NCI-H1105 (cell line): ENCODE measurements at places on chromosomes 4 and X.

DNA sequence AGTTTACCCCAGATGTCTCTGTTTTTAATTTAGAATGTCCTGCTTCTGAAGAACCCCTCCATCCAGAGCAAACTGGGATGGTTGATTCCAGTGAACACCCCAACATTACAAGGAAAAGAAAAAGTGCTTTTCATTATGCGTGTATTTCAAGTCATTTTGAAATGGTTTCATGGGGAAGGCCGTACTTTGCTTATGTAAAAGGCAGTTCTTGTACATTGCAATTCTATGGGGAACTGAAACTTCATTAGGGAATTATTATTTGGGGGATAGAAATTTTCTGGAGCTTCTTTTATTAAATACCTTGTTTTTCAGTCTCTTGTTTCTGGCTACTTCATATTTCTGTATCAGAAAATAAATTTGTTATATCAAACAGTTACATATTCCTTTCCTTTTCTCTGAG, 96.9 kb upstream of the ZNF518B start:
- DNase-seq, result no peak

DNA sequence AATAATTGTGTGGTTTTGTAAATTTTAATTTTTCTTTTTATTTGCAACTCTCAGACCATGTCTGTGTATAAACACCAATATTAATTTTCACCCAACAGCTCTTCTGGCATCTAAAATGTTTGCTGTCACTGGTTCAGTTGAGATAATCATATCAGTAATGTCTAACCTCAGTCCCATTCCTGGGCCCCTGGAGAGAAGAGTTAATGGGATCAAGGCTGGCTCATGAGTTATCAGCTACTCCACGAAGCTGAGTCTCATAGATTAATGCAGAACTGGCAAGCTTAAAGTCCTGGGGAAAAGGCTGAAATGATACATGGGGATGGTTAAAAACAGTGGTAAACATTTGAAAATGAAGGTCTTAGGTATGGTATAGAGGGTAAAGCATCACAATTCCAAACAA, 28.4 kb upstream of the TSPAN5 start:
- DNase-seq, result no peak

GRCh38 chrX:6052111-6052745, 176.4 kb downstream of the NLGN4X start:
- no peak for DNase-seq

GRCh38 chr4:140090215-140090731, 63.7 kb downstream of the MAML3 start:
- DNase-seq, result no peak

DNA sequence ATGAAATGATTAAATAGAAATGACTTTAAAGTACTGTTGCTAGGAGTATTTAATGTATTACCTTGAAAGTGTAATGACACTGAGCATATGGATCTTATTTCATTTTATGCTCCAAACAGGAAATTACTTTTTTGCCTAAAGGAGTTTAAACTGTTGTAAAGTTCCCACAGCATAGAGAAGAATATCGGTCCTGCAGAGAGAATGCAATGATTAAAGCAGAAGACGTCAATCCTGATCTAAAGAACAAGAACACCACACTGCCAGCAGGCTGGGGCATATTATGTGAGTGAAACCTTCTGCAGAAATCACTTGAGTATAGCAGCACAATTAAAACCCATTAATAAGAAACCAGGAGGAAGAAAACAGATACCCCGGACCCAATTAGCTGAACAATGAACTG, 72.8 kb upstream of the CAMK2D start:
- DNase-seq, result no peak

GRCh38 chr4:14465507-14465906, 536.8 kb upstream of the CPEB2 start:
- DNase-seq, result no peak

DNA sequence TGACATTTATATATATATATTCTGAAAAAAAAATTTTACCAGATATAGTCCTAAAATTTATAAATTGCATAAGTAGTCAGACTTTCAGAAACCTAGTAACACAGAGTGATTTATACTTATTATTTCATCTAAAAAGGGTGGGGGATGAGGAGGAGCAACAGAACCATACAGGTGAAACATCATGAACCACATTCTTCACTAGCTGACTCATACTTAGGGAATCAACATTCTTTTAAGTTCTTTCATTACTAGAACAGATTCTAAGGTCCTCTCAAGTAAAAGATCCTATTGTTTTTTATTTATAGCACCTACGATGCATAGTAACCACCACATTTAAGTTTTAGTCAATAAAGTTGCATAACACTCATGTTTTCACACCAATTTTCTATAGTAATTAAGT, 166.1 kb downstream of the LRBA start:
- no peak for DNase-seq

DNA sequence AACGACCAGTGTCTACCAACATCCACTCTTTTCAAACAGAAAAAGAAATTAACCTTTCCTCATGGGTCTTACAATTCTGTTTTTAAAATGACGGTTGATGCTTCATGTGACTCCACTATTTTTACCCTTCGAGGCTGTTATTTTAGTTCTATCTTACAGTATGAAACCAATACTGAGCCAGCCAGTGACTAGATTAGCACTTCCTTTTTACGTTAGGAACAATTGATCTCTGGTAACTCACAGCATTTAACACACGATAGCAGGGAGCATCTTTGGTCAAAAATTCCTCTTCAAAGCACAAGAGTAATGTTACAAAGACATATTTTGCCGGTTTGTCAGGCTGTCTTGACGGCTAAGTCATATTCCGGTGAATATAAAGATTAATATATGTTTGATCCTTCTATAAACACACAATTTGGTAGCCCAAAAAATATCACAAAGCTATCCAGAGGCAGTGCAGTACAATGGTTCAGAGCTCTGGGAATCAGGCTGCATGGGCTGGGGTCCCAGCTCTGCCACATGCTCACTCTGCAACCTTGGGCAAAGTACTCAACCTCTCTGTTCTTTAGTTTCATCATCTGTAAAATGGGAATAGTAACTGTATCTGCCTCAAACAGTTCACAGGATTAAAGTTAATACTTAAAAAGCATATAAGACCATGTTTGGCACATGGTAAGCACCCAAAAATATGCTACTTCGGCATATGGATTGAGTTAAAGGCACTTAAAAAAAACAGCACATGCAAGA, 62.9 kb upstream of the TXK start:
- no peak for DNase-seq

DNA sequence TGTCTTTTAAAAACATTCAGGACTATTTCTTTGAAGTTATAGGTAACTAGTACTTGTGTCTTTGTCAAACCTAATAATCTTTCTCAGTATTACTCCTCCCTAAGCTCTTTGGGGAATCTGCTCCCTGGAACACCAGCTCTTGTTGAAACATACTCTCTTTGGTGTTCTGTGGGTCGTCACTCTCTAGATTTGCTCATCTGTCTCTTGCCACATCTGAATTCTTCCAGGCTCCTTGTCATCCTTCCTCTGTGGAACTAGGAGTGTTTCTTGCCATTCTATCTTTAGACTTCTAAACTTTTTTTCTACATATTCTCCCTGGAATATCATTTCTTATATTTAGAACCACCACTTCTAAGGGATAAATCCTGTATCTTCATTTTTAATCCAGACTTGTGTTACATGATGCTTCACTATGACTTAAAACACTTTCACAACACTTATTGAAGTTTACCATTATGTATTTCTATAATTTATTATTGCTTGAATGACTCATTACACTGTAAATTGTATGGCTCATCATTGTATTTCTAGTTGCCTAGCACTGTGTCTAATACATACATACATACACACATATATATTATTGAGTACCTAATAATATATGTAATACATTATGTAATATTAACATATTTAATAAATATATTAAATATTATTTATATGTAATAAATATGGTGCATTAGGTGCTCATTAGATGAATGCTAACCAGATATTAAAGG, 186.1 kb downstream of the TMA16 start:
- DNase-seq, result no peak

DNA sequence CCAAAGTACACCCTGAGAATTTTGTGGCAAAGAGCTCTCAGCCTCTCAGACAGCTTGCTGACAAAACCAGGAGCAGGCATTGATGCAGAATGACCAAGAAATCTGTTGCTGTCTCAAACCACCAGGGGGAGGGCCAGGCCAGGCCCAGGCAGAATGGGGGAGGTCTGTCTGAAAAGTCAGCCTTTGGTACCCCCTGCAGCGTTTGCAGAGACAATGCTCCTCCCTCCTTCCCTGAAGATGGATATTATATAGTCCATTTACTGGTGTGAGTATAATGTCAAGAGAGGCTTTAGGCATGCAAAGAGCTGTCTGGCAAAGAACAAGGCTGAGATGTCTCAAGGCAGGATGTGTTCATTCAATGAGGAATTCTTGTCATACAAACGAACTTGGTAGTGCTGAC, 52.9 kb upstream of the TRPC5OS start:
- DNase-seq, result no peak

- DNase-seq, result no peak
Measured at GRCh38 chr4:26791346-26791745, 69.3 kb upstream of the STIM2 start.

DNA sequence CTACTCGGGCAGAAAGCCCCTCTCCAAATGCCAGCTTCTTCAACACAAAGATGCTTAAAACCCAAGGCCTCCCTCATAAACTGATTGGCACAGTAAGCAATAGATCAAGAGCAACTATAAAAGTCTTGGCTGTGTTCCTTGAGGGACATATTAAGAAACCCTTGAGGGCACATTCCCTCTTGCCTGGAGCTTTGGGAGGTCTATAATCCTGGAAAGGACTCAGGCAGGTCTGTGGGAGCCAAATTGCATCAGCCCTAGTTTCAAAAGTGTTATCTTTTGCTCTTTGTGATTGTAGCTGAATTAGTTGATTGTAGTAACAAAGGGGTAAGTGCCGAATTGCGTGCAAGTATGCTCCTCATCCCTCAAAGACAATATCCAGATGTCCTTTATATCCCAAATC, 18.6 kb upstream of the SETD7 start:
- DNase-seq, result no peak

GRCh38 chr4:79025170-79025569, 85.9 kb upstream of the PAQR3 start:
- DNase-seq, result no peak

GRCh38 chr4:25080571-25080970, 49.8 kb upstream of the LGI2 start:
- DNase-seq, result no peak

GRCh38 chr4:167222099-167222498, 12.2 kb downstream of the SPOCK3 start:
- DNase-seq, result no peak

- DNase-seq, result no peak
Measured at GRCh38 chrX:72309297-72310071, 3.8 kb upstream of the CITED1 start.

GRCh38 chr4:24137671-24138601, 248.1 kb upstream of the PPARGC1A start:
- DNase-seq, result peak; percentile 5

DNA sequence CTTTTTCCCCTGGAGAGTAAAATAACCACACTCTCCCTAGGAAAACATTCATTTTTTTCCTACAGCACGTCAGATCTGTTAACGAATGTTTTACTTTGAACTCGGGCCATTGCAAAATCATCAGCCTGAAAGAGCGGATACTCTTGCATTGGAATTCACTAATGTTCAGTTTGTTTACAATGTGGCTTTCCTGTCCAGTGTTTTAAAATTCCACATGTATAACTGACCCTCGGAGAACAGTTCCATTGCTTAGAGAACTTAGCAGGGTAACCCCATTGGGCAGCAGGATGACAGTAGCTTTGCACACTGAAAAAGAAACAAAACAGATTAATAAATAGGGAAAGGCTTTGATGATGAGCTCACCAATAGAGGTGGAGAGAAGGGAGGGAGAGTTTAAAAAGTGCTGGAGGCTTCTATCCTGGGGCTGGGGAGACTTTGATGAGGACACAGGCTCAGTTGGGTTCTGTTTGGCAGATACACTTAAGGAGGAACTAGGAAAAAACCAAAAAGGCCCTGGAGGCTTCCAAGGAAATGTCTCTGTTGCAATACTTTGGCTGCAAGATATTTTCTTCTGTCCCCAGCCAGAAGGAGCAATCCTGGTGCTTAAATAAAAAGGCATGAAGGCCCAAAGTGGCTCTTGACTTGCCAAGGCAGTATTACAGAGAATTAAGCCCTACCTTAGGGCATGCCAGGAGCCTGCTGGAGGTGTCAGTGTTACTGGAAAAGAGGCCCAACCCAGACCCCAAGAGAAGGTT, 143.1 kb downstream of the ARSF start:
- no peak for DNase-seq

- no peak for DNase-seq
Measured at GRCh38 chrX:112587194-112587593, 92.5 kb downstream of the LHFPL1 start.

DNA sequence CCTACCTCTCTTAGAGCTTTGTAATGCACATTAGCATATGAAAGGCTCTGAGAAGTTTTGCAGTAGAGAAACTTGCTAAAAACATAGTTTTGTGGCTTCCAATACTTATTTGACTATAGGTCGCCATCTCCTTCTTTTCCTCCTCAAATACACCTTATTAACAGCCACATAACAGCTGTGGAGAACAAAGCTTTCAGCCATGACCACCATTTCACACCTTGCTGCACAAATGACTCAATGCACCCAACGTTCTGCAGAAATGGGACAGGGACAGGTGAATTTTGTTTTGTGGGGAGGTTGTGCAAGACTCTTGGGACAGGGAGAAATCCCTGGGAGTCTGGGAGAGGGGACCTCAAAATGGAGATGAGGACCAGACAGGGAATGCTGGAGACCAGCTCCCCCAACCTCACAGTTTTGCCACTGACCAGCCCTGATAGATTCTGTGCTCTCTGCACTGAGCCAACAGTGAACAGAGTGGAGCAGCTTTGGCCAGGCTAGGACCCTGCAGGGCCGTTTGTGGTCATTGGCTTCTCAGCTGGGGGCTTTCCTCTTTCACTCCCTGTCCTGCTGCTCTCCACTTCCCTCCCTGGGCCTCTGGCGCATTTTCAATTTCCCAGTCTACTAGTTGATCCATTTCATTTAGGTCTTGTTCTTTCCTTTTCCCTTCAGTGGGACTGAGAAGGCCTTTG, 16.6 kb downstream of the FRMPD3 start:
- DNase-seq, result no peak

DNA sequence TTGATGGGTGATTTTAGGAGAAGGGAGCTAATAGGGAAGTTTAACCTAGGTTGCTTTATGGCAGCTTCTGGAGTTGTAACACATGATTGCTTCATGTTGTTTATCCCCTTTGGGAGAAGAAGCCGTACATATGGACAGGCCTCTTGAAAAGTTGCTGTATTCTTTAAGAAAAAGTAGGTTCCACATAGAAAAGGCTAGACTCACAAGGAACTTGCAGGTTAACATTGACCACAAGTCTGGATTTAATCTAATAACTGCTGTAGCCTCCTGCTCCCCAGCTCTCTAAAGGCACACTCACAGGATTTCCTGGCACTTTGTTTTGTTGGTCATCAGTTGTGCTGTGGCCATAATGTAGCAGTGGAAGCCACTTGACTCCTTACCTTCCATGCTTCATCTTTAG, 19.7 kb downstream of the FNIP2 start:
- DNase-seq, result no peak

DNA sequence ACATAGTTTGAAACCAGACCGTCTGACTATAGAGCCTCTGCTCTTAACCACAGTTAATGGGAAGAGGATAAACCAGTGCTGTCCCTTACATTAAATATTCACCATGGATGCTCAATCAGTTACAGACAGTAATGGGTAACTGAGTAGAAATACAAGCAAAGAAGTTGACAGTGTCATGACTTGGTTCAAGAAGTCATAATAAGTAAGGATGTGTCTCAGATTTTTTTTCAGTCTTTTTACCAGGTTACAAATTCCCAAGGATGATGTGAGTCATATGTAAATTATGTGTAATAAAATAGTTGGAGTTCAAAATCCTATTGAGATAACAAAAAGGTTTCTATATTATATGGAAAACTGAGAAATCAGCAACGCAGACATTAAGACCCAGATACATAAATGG, 31.1 kb downstream of the ZCCHC4 start:
- DNase-seq, result no peak
